ENCODE measurements at places on chromosomes 13 and 19. TPM values are rescaled to one million over a fixed set of nuclear protein-coding genes. Genes with fewer than 3 reads are reported as not detected.

HSH2D gene
- not detected for total RNA-seq

DNA sequence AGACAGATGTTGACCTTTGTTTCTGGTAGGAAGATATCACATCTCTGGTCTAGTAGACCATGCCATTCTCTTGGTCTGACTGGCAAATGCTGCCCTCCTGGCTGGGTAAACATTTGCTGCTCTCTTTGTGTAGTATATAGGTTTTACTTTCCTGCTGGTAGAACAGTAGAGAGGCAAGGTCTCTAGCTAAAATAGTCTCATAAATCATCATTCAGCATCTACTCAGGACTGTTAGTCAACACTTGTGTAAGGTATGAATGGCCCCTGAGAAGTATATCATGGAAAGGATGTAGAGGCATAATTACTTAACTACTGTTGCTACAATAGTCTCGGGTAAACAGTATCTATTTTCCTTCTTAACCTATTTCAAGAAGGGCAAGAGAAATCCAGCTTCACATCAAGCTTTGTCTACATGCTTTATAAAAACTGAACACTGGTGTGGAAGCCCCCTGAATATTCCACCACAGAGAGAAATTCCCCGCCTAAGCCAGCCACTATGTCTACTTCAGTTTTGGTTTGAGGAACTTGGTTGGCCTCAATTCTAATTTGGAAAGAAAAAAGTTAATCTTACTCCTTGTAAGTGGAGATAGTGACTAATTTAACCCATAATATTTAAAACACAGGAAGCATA is 18.4 kb upstream of the MYCBP2 start:
- no peaks in the 10 kb centered on the region for H3K4me1 ChIP-seq
- peaks cover 14% of the 10 kb centered on the region for H3K27me3 ChIP-seq
- no peak for DNase-seq
- no peak overlapping the region for H3K4me3 ChIP-seq

EPSTI1 gene
- total RNA-seq = 10.5 TPM

ZNF763 gene
- 4.3 TPM for total RNA-seq

DNA sequence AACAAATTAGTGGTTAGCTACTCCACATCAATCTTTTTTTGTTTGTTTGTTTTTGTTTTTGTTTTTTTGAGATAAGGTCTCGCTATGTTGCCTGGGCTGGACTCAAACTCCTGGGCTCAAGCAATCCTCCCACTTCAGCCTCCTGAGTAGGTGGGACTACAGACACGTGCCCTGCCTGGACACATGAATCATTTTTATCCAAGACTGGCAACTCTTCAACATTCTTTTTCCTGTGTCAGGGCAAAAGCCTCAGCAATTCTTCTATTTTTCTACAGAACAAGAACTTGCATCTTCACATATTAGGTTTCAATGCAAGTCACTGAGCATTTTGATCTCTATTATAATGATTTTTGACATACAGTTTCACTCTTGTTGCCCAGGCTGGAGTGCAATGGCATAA is 76.8 kb upstream of the LRCH1 start:
- DNase-seq = no peak
- no peak overlapping the region for H3K27ac ChIP-seq

DNA sequence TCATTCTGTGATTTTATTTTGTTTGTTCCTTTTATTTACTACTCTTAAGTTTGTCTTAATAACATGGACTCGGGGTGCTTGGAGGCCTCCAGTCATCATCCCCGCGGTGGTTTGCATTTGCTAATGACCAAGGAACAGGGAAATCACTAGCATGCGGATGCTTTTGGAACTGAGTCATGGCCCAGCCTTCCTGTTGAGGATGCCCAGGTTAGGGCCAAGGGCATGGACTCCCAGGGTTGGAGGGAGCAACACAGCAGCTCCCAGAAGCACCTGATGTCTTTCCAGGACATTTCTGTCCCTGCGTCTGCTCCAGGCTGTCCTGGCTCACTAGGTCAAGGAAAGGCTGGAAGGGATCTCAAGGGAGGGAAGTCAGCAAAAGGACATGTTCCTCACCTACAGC is 423.7 kb upstream of the TSHZ3 start:
- H3K4me1 ChIP-seq = no peaks in the 10 kb centered on the region
- H3K4me3 ChIP-seq = no peak overlapping the region
- no peaks in the 10 kb centered on the region for H3K36me3 ChIP-seq
- DNase-seq = no peak
- no peaks in the 10 kb centered on the region for H3K27me3 ChIP-seq

DNA sequence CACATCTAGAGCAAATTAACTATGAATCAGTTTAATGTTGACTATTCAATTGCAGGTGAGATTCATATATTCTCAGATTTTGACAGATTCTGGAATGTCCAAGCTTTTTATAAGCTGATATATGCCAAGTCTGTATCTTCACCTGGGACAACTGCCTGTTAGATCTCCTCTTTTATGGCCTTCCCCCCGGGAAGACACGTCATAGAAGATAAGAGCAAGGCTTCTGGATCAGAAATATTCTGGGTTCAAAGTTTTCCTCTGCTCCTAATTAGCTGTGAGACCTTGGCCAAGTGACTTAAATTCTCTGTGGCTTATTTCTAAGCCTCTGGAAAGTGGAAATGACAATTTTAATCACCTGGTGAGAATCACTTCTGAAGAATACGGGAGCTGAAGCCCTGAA is 187.5 kb downstream of the OXGR1 start:
- no peaks in the 10 kb centered on the region for H3K27me3 ChIP-seq
- H3K36me3 ChIP-seq = no peaks in the 10 kb centered on the region
- no peaks in the 10 kb centered on the region for H3K4me1 ChIP-seq
- no peak overlapping the region for H3K4me3 ChIP-seq

- DNase-seq = no peak
- peaks cover 33% of the 10 kb centered on the region for H3K36me3 ChIP-seq
- no peak overlapping the region for H3K4me3 ChIP-seq
- peak overlapping the region; percentile 83 for H3K27ac ChIP-seq
- peaks cover 26% of the 10 kb centered on the region for H3K4me1 ChIP-seq
- no peaks in the 10 kb centered on the region for H3K27me3 ChIP-seq
Observed at GRCh38 chr19:47157431-47158321, 27.0 kb downstream of the SAE1 start.

ZNF813 gene
- 4.4 TPM for total RNA-seq

GRCh38 chr13:111203736-111204389 is 88.8 kb downstream of the ARHGEF7 start:
- peaks cover 81% of the 10 kb centered on the region for H3K4me1 ChIP-seq
- peaks cover 6% of the 10 kb centered on the region for H3K36me3 ChIP-seq
- H3K27me3 ChIP-seq = no peaks in the 10 kb centered on the region
- peak overlapping the region; percentile 92 for H3K27ac ChIP-seq
- peak overlapping the region; percentile 71 for H3K4me3 ChIP-seq

DCT gene
- total RNA-seq = not detected

DNA sequence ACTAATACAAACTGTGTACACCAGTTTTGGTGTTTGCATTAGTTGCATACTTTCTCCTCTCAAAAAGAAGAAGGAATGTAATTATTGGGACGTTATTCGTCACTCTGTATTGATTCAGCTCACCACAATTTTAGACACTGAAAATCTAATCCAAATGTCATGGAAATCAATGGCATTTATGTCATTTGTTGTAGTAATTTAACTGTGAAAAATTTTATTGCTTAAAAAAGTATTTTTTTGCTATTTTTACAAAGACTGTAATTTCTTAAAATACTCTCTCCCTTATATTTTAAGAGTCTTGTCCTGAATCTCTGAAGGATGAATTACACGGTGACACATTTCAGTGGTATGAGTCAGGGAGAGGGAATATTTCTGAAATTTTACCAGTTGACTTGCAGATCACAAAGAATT is 2117.6 kb downstream of the PCDH9 start:
- H3K36me3 ChIP-seq = peaks cover 3% of the 10 kb centered on the region
- H3K4me3 ChIP-seq = no peak overlapping the region
- H3K27me3 ChIP-seq = no peaks in the 10 kb centered on the region
- peaks cover 12% of the 10 kb centered on the region for H3K4me1 ChIP-seq
- no peak for DNase-seq
- H3K27ac ChIP-seq = no peak overlapping the region

VSTM2B gene
- not detected for total RNA-seq

DNA sequence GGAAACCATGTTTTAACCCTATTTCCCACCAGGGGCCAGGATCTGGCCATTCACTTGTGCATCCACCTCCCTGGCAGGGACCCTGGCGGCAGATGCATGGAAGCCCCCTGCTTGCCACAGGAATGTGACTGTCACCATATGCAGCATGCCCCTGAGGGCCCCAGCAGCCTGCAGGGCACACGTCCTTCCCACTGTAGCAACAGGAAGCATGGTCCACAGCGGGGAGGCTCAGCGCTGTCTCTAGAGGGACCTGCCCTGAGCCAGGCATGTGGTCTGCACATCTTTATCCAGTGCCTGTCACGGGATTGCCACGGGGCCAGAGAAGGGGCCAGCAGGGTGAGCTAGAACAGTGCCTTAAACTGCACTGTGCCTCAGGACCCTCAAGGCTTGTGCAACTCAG is 34.9 kb upstream of the MCF2L start:
- peaks cover 19% of the 10 kb centered on the region for H3K27me3 ChIP-seq
- H3K4me3 ChIP-seq = no peak overlapping the region
- H3K4me1 ChIP-seq = peaks cover 13% of the 10 kb centered on the region
- no peak overlapping the region for H3K27ac ChIP-seq
- DNase-seq = no peak

- no peak for DNase-seq
- no peak overlapping the region for H3K27ac ChIP-seq
- H3K4me1 ChIP-seq = no peaks in the 10 kb centered on the region
- no peaks in the 10 kb centered on the region for H3K36me3 ChIP-seq
- no peak overlapping the region for H3K4me3 ChIP-seq
- H3K27me3 ChIP-seq = peaks cover 2% of the 10 kb centered on the region
Observed at GRCh38 chr13:36513266-36513665, 81.0 kb downstream of the CCNA1 start.

SERTAD3 gene
- total RNA-seq = 33.4 TPM

DNA sequence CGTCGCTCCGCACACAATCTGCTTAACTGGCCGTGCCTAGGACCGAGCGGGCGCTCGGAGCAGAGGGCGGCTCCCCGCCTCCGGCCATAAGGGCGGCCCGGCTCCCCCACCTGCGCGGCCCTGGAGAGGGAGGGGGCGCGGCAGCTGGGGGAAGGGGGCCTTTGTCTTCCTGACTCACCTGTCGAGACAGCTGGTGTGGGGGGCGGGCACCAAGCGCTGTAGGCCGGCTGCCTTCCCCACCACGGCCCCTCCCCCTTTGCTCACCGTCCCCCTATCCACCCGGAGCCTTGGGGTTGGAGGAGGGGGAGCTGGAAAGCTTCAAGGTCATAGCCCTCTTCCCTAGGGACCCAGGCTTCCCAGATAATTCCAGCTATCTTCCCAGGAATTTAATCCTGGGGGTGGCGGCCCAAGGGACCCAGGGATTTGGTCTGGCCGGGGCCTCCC is 1.2 kb downstream of the VASP start:
- H3K27ac ChIP-seq = peak overlapping the region; percentile 56
- no peaks in the 10 kb centered on the region for H3K27me3 ChIP-seq
- DNase-seq = no peak
- H3K4me1 ChIP-seq = peaks cover 36% of the 10 kb centered on the region

DNA sequence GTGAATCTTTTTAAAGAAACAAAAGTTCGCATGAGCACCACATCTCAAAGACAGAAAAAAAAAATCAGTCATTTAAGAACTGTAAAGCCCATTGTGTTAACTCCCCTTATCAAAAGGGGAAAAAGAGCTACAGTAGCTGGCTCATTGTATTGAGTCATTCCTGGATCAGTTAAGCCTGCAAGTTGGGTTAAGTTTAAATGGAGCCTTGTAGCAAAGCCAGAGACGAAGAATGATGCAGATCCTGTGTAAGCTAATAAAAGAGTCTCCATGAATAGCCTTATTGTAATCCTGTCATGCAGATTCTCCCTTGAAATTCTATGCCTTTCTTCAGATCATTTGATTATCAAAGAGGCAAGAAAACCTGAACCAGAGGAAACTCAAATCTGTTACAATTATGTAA is 83.8 kb downstream of the CRYL1 start:
- no peaks in the 10 kb centered on the region for H3K4me1 ChIP-seq
- H3K36me3 ChIP-seq = peaks cover 2% of the 10 kb centered on the region
- peaks cover 7% of the 10 kb centered on the region for H3K27me3 ChIP-seq
- H3K4me3 ChIP-seq = no peak overlapping the region
- no peak for DNase-seq
